ENCODE measurements at places on chromosomes 1 and 21.

- no peak for DNase-seq
Observed at GRCh38 chr1:154725865-154726264, 117.9 kb upstream of the ADAR start.

DNA sequence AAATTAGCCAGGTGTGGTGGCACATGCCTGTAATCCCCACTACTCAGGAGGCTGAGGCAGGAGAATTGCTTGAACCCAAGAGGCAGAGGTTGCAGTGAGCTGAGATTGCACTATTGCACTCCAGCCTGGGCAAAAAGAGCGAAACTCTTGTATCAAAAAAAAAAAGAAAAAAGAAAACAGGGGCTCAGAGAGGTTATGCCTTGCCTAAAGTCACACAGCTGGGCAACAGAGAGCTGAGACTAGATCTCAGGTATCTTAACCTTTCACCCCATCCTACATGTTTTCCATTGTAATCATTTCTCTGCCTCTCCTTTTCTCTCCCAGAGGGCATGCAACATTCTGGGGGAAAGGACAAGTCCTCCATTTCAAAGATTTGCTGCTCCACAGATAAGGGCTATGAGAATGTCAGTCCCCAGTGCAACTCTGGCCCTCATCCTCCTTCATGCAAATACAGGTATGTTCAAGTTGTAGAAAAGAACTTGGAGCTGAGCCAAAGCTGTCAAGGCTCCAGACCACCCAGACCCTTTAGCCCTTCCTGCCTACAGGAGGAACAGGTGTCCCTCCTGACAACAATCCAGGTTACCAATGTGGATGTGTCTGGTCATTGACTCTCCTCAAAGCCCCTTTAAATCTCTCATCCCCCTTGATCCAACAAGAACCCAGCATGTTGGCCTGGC, 6.9 kb downstream of the SLC9A1 start:
- no peak for DNase-seq

GRCh38 chr21:14405962-14406361, 23.0 kb upstream of the HSPA13 start:
- DNase-seq, result no peak

GRCh38 chr1:224387302-224387912, 30.7 kb downstream of the CNIH4 start:
- DNase-seq, result no peak

DNA sequence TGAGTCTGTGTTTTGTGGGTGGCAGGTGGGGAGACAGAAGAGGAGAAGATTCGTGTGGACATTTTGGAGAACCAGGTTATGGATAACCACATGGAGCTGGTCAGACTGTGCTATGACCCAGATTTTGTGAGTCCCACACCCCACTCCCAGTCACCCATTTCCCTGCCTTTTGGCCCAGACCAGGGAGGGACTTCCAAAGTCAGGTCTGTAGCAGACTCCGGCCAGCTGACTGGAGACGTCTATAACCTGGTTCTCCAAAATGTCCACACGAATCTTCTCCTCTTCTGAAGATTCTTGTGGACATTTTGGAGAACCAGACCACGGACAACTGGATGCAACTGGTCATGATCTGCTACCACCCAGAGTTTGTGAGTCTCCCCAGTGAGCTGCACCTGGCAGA, 1.6 kb downstream of the GSTM5 start:
- no peak for DNase-seq

- DNase-seq, result no peak
Observed at GRCh38 chr1:118618618-118619340, 369.4 kb downstream of the TBX15 start.

GRCh38 chr1:22507587-22507986, 55.7 kb upstream of the EPHA8 start:
- DNase-seq, result no peak

GRCh38 chr1:18735224-18735997, 104.8 kb downstream of the PAX7 start:
- DNase-seq, result no peak

GRCh38 chr1:167824163-167824794, 89.7 kb downstream of the ADCY10 start:
- no peak for DNase-seq

DNA sequence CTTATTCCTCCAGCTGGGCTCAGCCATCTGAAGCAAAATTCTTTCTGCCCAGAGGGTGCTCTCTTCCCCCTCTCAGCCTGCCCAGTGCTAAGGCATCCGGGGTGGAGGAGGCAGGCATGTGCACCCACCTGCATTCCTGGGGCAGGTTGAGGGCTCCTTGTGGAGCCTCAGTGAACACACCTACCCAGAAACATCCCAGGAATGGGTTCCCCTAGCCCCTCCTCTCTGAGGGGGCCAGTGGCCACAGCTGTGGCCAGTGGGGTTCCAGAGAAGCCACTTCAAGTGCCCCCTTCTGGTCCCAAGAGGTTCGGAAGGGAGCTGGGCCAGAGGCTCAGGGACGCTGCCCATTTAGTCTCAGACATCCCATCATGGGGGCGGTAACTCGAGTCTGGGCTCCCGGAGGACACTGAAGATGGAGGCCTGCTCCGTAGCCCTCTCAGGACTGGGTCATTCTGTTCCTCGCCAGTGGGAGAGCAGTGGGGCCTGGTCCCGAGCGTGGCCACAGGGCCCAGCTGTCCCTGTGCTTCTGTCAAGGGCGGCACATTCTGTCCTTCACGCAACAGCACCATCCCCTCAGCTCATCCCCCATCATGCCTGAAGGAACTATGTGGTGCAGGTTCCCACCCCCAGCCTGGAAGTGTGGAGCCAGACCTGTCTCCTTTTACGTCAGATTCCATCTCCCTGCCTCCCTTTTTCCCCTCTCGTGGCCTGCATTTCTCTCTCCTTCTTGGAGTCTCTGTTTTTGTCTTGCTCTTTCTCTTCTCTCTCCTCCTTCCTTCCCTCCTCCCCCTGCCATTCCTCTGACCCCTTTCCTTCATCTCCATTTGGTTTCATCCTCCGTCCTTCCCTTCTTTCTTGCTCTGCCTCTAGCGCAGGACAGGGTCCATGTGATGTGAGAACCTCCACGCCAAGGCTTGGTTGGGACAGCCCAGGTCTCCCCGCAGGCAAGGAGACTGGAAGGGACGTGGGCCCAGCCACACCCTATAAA, 49.6 kb upstream of the KDM4A start:
- no peak for DNase-seq

- no peak for DNase-seq
Observed at GRCh38 chr1:6592441-6592840, 10.2 kb downstream of the KLHL21 start.

- no peak for DNase-seq
Observed at GRCh38 chr1:174352117-174352516, 95.6 kb upstream of the GPR52 start.

DNA sequence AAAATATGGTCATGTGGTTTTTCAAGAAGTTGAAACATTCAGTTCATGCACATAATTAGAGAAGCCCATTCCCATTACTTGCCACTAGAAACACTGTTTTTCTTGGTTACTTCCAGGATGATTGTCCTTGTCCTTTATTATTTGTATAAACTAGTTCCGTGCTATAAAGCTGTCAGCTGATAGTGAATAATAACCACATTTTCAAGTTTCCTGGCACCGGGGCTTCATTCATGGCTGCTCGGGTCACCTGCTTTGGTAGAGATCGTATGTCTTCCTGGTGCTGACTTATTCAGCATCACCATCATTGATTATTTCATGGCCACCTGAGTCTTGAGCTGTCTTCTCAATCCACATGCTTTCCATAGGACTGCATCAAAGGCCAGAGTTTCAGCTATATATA, 62.9 kb upstream of the ZNF326 start:
- no peak for DNase-seq

GRCh38 chr1:33277488-33278084, 21.3 kb downstream of the ZNF362 start:
- DNase-seq, result no peak

DNA sequence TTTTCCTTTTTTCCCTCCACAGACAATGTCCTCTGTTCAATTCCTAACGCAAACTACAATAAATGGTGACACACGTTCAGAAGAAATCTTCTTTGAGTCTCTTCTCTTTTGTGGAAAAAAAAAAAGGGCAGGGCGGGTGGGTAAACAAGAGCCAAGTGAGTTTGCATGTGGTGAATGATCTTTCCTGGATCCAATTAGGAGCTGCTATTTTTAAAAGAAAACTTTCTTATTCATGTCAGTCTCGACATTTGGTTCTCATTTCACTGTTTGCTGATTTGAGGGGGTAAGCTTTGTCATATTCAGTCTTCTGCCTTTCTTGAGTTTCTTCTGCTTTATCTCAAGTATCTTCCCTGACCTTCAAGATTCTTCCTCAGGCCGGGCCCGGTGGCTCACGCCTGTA, 29.2 kb upstream of the KIF1B start:
- DNase-seq, result no peak

DNA sequence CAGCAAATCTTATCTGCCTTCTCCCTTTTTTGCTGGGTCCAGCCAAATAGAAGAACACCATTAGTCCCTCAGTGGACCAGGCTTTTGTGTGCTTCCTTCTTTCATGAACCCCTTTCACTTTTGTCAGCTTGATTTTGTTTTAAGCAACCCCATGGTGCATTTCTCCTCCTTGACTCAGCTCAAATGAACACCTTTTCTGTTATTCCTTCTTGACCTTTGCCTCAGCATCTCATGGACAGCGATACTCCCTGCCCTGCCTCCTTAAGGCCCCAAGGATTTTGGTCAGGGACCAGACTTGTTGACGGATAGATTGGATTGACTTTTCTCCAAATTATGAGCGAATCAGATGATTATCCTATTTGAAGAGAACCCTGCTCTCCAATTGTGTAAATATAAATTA, 356.6 kb upstream of the USP24 start:
- DNase-seq, result no peak

- DNase-seq, result no peak
Observed at GRCh38 chr1:246058466-246058865, 448.6 kb downstream of the SMYD3 start.

GRCh38 chr1:106846656-106847055, 209.8 kb upstream of the PRMT6 start:
- DNase-seq, result no peak

GRCh38 chr1:114552106-114552639, 29.2 kb downstream of the BCAS2 start:
- no peak for DNase-seq

DNA sequence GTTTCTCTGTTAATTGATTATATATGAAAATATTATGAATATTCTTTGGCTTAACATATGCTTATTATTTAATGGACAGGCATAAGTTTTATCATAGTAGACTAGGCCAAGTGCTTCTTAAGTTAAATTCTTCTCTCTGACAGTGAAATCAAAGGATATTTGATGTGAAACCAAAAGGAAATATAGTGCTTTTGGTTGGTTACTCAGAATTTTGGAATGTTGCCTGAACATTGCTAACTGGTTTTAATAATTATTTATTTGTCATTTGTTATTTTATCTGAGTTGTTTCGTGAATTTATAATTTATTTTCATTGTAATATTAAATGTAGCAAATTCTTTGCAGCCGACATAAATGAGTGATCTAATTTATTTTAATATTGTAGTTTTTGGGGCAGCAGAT, 18.3 kb downstream of the HOOK1 start:
- no peak for DNase-seq

DNA sequence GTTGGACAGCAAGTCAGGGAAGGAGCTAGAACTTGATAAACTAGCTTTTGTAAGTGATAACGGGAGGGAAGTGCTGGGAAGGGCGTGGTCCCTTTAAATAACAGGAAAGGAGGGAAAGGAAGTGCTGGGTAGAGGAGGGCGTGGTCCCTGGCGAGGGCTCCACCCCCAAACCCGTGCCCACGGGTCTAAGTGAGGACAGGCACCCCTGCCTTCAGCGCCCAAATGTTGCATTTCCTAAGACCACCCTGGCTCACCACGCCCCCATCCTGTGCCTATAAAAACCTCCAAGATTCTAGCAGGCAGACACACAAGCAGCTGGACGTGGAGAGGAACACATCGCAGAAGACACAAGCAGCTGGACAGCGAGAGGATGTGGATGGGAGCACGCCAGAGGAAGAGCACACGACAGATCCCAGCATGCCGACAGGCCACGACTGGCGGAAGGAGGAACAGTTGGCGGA, 58.5 kb downstream of the PALMD start:
- no peak for DNase-seq

DNA sequence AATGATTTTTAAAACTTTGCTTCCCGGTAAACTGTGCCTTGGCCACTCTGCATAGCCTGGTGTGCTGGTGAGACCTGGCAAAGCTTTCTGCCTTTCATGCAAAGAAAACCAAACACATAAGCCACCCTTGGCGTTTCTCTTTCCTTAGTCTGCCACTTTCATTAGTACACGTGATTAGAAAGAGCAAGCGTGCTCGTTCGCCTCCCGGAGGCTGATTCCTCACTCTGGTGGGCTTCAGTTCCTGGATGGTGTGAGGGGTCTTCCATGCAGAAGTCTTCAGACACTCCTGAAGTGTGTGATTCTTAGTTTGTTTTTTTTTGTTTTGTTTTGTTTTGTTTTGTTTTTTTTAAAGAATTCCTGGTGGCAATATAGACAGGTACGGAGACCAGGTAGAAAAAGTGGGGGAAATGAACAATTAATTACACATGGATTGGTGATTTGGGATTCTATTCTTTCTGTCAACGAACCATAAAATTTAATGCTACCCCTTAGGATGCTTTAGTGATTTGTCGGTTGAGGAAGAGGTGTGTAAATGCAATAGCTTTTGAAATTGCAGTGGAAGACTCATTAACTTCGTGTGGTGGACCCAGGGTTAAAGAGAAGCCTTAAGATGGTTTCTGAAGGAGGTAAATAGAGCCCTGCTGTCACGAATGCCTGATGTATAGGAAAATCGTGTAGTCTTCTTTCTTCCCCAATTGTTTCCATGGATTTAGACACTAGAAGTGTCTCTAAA, 2.1 kb downstream of the GALNT2 start:
- no peak for DNase-seq

GRCh38 chr1:24822887-24823286, 77.6 kb downstream of the CLIC4 start:
- no peak for DNase-seq

GRCh38 chr1:217620814-217621213, 10.1 kb downstream of the GPATCH2 start:
- DNase-seq, result no peak

DNA sequence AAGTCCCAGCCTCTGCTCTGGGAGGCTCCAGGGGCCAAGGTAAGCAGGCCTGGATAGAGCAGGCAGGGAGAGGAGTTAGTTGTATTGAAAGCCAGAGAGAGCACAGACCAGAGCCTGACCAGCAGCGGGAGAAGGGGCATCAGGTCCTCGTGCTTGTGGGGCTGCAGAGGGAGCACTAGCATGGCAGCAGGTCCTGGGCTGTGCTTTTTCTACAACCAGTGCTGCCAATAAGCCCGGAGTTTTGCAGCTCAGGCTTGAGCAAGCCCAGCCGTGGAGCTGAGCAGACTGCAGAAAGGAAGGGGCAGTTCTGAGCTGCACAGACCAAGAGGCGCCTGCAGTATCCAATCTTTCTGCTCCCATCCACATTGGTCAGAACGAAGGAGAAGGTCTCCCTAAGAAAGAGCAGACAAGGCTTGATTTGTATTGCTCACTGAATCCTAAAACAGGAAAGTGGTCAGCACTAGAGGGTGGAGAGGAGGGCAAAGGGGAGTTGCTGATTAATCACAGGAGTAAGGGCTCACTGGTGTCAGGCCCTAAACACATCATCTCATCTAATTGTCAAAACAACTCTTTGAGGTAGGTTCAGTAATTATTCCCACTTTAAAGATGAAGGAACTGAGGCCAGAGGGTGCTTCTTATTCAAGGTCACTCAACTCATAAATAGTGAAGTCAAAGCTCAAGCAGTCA, 2.7 kb downstream of the DENND2D start:
- no peak for DNase-seq

Measured in brain pericyte (primary cell).